ENCODE measurements at places on chromosomes 2 and 18. TPM values are rescaled to one million over a fixed set of nuclear protein-coding genes. Genes with fewer than 3 reads are reported as not detected.

DNA sequence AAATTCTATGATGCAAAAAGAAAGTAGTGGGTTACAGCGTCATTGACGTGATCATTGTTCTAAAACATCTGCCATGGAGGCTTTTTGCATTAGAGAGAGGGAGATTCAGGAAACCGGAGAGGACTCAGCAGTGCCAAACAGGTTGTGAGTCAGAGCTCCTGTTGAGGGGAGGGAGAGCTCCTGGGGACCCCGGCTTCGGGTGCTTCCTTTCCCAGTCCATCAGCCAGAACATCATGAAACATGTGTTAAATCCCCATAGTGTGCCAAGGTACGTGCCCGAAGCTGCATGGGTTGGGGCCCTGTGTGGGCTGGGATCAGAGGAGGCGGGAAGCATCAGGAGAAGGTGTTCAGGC, 791 bp upstream of the CYRIA start:
- DNase-seq, result no peak

- peak; percentile 59 for DNase-seq
Observed at GRCh38 chr18:48785736-48786454, 164.9 kb downstream of the SMAD7 start.

- no peak for DNase-seq
Observed at GRCh38 chr2:13821255-13821880, 811.1 kb upstream of the LRATD1 start.

DNA sequence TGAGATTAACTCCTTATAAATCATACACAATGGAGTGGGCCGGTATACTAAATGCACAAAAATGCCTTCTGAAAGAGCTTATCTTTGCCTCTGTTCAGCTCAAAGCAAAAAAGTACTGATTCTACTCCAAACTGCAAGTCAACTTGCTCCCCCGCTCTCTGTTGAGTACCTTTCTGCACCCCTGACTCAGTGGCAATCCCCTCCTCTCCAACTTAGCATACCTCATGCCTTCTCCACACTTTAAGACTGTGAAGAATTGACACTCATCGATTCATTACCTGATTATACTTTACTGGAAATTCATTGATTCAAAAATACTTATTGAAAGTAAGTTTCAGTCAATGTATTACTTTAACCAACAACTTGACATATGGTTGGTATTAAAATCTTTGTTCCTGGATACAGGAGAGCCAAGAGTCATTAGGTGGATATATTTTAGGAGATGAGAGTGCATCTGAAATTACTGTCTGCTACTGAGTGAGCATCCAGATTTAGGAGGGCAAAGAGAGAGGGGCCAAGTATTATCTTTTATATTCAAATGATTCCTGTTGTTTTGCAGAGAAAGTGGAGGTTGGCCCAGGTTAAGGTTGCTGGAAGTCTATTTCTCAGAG, 187.7 kb downstream of the ICOS start:
- no peak for DNase-seq

DNA sequence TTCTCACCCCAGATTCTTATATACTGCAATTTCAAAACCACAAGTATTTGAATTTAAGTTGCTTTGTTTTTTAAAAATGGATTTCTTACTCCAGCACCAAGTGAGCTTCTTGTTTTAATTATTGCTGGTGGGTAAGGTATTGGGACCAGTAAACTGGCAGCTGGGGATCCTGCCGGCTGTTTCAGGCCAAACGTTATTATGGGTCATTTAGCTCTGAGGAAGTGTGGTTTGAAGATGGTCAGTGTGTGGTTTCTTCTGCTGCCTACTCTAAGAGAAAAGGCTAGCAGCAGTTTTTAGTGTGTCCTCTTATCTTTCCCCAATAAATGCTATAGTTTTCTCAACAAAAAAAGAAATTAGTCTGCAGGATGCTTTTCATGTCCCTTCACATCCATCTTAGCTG, 30.6 kb downstream of the CFAP221 start:
- no peak for DNase-seq

GRCh38 chr18:23306822-23307221, 146.3 kb upstream of the RIOK3 start:
- DNase-seq, result no peak

DNA sequence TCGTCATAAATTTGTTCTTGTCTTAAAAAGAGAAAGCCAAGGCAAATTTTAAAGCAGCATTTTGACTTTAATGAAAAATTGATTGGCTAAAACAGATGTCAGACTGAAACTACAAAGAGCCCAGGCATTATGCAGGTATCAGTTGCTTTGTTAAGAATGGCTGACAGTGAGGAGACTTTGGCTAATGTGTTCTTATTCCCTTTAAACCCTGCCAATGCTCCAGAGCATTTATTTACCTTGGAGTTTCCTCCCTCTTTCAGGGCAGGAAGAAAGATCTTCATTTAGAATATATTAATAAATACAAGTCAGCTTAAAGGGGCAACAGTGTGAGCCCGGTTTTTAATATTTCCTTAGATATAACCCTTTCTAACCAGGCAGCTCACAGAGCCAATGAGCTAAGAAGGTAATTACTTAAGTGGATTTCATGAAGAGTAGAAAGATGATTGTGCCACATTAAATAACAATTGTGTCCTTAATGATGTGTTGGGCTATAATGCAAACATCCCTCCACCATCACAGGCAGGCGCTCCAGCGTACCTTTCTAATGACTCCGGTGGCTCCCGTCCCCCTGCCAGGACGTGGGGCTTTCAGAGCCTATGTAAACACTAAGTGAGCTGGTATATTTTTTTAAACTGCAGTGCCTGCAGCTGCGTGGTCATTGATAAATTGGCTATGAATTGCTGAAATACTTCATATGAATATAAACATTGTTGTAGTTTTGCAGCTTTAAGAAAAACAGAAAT, 349.4 kb upstream of the POU3F3 start:
- no peak for DNase-seq

- DNase-seq, result no peak
Observed at GRCh38 chr2:217861334-217861877, 141.4 kb downstream of the TNS1 start.

- DNase-seq, result no peak
Observed at GRCh38 chr2:158489366-158490112, 32.8 kb downstream of the PKP4 start.

Gene SMAD2
- total RNA-seq, result 120 TPM

Gene NDUFB3
- total RNA-seq, result 43.2 TPM

Gene FOXI3
- not detected for total RNA-seq

Gene KCNJ13
- total RNA-seq, result not detected
